ENCODE measurements at places on chromosomes 6 and 20.

GRCh38 chr6:124937645-124938044 is 24.6 kb upstream of the RNF217 start:
- DNase-seq: no peak

GRCh38 chr6:36840432-36841403 is 1.5 kb upstream of the CPNE5 start:
- DNase-seq: no peak

DNA sequence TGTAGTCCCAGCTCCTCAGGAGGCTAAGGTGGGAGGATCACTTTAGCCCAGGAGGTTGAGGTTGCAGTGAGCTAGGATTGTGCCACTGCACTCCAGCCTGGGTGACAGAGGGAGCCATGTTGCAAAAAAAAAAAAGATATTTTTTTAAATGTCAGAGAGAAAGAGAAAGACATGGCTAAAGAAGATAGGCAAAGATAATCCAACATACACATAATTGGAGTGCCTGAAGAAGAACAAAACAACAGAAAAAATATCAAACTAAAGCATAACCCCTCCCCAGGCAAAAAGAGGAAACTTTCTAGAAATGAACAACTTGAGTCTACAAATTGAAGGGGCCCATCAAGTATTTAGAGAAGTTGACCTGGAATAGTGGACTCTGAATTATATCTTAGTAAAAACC is 14.0 kb upstream of the GRM4 start:
- no peak for DNase-seq

- no peak for DNase-seq
Measured at GRCh38 chr20:62816884-62817873, at the start of gene COL9A3. Gene COL9A3, plus strand, starts transcription at chr20:62817050. Its CDS starts 15 bp downstream, at chr20:62817065.

DNA sequence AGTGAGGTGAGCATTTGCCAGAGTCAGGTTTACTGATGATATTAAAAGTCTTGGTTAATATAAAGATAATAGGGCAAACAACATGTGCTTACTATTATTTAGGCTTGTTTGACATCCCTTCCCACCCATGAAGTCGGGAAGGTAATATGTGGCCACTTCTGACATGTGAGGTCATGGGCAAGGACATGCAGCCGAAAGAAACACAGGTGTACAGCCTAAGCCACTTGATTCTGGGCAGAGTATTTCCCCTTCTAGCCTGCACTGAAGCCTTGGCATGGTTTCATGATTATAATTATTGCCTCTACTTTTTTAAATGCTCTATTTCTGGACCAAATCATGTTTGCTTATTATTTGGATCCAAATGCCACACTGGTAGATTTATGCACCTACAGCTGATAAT is 52.3 kb downstream of the TSPYL4 start:
- DNase-seq: no peak

- no peak for DNase-seq
Measured at GRCh38 chr6:43089467-43089866, 13.4 kb downstream of the PTK7 start.

Measured in HTR-8/SVneo (cell line).